ENCODE measurements at places on chromosomes 16 and 17.

GRCh38 chr17:4487820-4488716 lies 10.6 kb upstream of the SPNS2 start:
- no peaks in the 10 kb centered on the region for H3K27me3 ChIP-seq
- no peak overlapping the region for H3K4me3 ChIP-seq
- H3K4me1 ChIP-seq: peaks cover 6% of the 10 kb centered on the region
- no peak for DNase-seq

DNA sequence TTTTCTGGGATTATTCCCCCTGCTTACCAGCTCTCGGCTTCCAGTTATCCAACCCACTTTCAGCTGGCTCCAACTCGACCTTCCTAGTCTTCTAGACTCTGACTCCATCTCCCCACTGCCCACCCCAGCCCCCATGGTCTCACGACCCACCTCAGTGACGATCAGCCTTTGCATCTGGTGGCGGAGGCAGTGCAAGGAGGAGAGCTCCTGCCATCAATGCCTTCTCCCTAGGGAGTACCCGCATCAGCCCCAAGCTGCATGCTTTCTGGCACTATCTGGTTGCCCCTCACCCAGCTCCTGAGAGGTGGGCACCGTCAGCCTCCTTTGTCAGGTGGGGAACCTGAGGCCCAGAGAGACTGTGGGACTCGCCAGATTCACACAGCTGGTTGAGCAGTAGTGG lies 72.6 kb upstream of the RPL38 start:
- DNase-seq: no peak
- no peaks in the 10 kb centered on the region for H3K4me1 ChIP-seq
- H3K4me3 ChIP-seq: no peak overlapping the region

- no peaks in the 10 kb centered on the region for H3K36me3 ChIP-seq
- H3K27ac ChIP-seq: no peak overlapping the region
- 0 out of 2 replicates have a peak, but pooled peaks cover 3% of the 10 kb centered on the region for H3K4me1 ChIP-seq
Observed at GRCh38 chr16:30005341-30006094, 5.3 kb downstream of the DOC2A start.

GRCh38 chr16:67926181-67926750 lies 5.4 kb downstream of the CTRL start:
- H3K4me1 ChIP-seq: no peaks in the 10 kb centered on the region
- no peaks in the 10 kb centered on the region for H3K27me3 ChIP-seq
- no peak overlapping the region for H3K27ac ChIP-seq
- no peak overlapping the region for H3K4me3 ChIP-seq

- no peaks in the 10 kb centered on the region for H3K36me3 ChIP-seq
- no peak overlapping the region for H3K27ac ChIP-seq
- no peak for DNase-seq
- H3K4me3 ChIP-seq: no peak overlapping the region
- H3K27me3 ChIP-seq: no peaks in the 10 kb centered on the region
Observed at GRCh38 chr16:49483251-49483650, 109.6 kb downstream of the C16orf78 start.

DNA sequence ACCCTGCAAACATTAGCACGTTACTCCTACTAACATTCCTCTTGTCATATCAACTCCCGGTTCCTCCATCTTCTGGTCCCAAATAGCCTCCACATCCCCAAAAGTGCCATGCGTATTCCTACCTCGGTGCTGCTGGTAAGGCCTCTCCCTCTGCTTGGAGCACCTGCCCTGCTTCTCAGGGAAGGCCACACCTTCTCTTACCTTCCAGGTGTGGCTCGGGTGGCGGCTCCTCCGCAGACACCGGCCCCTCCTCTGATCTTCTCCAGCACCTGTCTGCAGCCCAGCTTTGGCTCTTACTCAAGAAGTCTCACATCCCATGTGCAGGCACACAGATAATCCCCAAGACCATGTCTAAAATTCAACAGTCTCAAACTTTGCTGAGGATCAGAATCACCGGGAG lies 92.3 kb downstream of the GAS7 start:
- H3K27ac ChIP-seq: no peak overlapping the region
- no peaks in the 10 kb centered on the region for H3K4me1 ChIP-seq
- DNase-seq: no peak
- H3K4me3 ChIP-seq: no peak overlapping the region

DNA sequence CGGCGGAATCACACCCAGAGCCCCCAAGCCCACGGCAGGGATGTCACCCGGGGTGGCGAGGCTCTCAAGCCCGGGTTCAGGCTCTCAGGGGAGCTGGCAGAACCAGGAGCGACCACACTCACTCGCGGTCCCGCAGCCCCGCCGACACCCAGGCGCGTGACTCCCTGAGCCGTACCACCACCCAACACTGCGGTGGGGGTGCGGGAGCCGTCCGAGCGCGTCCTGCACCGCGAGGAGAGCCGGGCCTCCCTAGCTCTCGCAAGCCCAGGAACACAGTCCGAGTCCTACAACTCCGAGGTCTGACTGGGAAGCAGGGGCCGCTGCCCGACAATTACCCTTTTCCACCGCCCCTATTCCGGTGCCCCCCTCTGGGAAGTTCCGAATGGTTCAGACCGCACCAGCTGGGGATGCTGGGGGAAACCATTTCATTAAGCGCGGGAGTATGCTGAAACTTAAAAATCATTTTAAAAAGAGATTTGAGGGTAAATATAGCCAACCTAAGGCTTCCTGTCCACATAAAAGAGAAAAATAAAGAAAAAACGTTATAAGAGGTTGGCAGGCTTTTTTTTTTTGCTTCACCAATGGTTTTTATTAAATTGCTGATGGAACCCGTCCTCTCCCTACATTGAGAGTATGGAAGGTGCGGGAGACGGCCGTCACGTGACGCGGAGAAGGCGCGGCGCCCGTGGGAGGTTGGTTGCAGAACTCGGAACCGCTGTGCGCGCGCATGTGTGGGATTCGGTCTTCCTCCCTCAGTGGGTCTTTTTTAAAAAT lies at the start of gene FLCN:
Gene FLCN, minus strand, starts transcription at position 143 of the 774 bp plus-strand sequence. CDS start 9,031 bp downstream, outside the sequence.
- H3K4me3 ChIP-seq: peak within 1 kb of the TSS; percentile 97
- H3K27me3 ChIP-seq: no peaks in the 10 kb centered on the region
- peaks cover 2% of the 10 kb centered on the region for H3K36me3 ChIP-seq

DNA sequence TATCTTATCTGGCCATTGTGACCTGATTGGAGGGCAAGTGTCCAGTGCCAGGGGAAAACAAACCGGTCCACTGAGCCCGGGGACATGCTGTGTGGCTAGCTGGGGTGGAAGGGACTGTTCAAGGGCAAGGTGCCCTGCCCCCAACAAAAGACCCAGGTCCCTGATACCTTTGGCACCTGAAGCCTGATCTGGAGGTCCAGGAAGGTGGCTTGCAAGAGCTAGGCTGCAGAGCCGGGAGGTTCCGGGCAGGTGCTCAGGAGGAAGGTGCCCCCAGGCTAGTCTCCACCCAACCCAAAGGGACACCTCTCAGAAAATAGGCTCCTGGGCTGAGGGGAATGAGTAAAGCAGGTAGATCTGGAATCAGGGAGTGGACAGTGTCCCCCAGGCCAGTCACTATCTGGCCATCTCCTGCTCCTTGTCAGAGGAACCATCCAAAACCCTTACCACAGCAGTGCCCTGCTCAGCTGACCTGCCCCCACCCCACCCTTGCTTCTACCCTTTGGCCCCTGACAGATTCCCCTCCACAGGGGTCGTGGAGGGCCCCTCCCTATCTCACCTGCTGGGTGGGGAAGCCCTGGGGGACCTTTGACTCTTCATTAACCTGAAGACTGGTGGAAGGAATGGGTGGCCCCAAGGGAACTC lies 6.2 kb downstream of the NAT9 start:
- no peak overlapping the region for H3K4me3 ChIP-seq
- 0 out of 2 replicates have a peak, but pooled peaks cover 5% of the 10 kb centered on the region for H3K36me3 ChIP-seq
- no peak overlapping the region for H3K27ac ChIP-seq
- peaks cover 38% of the 10 kb centered on the region for H3K4me1 ChIP-seq
- no peak for DNase-seq
- H3K27me3 ChIP-seq: no peaks in the 10 kb centered on the region

GRCh38 chr16:64475627-64476351 lies 646.1 kb downstream of the CDH11 start:
- no peak overlapping the region for H3K4me3 ChIP-seq
- no peaks in the 10 kb centered on the region for H3K27me3 ChIP-seq
- DNase-seq: no peak
- no peaks in the 10 kb centered on the region for H3K4me1 ChIP-seq
- no peak overlapping the region for H3K27ac ChIP-seq

DNA sequence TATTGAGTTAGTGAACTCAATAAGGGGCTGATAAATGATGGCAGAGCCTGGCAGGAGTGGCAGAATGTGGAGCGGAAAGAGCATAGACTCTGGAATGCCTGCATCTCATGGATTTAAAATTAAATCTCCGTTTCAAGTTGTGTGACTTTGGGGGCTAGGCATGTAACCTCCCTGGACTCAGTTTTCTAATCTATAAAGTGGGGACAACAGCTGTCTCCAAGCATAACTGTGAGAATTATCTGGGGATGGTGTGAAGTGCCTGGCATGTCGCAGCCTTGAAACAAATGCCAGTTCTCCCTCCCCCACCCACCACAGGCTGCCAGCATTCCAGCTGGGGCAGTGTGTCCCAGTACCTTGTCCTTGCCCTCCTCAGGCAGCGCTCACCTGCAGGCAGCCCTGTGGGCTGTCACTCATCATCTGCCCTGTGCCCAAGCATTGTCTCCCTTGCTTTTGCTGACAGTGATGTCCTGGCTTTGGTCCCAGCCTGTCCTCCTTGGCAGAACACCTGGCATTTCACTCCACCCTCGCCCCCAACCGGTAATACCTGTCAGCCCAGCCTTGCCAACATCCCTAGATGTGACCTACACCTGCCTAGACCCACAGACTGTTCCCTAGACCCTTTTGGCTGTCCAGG lies 129.6 kb downstream of the MRM1 start:
- H3K27ac ChIP-seq: no peak overlapping the region
- no peak overlapping the region for H3K4me3 ChIP-seq
- no peaks in the 10 kb centered on the region for H3K4me1 ChIP-seq
- H3K36me3 ChIP-seq: no peaks in the 10 kb centered on the region
- H3K27me3 ChIP-seq: no peaks in the 10 kb centered on the region

DNA sequence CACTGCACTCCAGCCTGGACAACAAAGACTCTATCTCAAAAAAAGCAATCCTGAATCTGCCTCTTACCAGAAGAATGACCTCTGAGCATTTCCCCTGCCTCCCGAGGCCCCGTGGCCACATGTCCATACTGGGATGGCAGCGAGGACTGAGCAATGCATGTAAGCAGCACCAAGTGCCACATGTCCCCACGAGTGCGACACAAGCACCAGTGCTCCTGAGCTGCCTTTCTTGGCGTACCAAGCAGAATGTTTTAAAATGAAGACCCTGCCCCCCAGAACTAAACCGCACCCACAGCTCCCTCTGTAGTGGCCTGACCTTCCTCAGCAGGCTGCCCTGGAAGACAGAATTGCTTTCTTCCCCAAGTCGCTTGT lies 373.3 kb downstream of the SLC39A11 start:
- no peaks in the 10 kb centered on the region for H3K36me3 ChIP-seq
- peaks cover 55% of the 10 kb centered on the region for H3K4me1 ChIP-seq
- no peaks in the 10 kb centered on the region for H3K27me3 ChIP-seq
- H3K4me3 ChIP-seq: no peak overlapping the region

DNA sequence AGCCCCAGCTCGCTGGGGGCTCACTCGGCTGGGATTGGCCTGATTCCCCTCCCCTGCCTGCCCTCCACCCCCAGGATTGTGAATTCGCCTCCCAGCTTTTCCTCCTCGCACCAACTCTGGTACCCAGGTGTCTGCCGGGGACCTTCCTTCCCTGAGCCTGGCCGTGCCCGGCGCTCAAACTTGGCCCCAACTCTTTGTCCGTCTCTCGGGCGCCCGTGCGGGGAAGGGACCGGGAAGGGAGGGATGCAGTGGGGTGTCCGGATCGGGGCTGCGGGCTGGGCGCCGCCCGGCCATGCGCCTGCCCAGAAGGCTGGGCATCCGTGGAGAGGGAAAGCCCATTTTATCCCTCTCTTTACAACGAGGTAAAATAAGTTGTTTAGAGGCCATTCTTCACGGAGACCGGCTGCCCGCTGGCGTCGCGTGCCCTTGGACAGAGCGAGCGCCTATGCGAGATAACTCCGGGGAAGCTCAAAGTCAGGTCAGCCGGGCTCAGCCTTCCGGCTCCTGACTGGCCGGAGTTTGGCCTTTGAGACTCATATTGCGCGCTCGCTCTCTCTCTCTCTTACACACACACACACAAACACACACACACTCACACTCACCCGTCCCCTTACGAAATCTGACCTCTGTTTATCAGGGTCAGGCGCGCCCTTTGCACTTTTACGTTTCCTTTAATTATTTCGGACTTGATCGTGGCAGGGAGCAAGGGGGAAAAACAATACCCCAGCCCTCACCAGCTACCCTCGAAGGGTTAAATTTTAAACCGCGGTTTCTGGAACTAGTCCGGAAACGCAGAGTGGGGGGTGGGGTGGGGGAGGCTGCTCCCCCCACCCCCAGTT lies 774 bp upstream of the MAF start:
- H3K27ac ChIP-seq: no peak overlapping the region
- peak overlapping the region; percentile 32 for H3K4me3 ChIP-seq
- DNase-seq: no peak
- peaks cover 4% of the 10 kb centered on the region for H3K4me1 ChIP-seq
- H3K27me3 ChIP-seq: peaks cover 14% of the 10 kb centered on the region
- H3K36me3 ChIP-seq: no peaks in the 10 kb centered on the region

DNA sequence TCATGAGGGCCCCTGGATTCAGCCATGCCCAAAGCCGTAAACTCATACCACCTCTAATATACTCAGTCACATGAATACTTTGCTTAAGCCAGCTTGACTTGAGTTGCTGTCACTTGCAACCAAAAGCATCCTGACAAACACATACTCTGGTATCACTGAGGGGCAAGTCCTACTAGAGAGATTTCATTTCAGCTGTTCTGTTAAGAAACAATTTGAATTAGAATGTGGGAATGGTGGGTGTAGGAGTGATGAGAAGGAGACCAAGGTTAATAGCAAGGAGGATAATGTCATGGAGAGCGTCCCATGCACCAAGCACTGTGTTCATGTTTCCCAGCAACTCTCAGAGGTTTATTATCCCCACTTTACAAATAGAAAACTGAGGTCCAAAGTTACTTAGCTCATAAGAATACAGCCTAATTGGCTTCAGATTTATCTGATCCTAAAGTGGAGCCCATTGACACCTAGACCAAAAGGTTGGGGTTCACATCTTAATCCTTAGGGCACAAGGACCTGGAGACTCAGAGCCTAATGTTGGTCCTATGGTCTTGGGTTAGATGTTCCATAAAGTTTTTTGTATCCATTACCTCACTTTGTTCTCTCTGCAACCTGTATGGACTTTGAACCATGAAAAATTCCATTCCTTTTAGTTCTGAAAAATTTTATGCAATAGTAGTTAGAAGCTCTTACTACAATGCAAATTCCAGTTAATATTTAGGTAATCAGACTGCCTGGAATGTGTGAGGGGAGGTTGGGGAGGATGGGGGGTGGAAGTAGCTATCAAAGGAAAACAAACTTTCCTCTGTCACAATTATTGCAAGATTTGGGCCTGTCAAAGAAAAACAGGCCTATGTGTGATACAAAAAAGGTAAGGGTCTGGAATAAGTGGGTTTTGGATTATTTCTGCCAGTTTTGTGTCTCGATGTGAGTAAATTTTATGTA lies 105.9 kb downstream of the IRX3 start:
- H3K27ac ChIP-seq: no peak overlapping the region
- H3K4me1 ChIP-seq: no peaks in the 10 kb centered on the region
- no peak overlapping the region for H3K4me3 ChIP-seq
- no peak for DNase-seq

DNA sequence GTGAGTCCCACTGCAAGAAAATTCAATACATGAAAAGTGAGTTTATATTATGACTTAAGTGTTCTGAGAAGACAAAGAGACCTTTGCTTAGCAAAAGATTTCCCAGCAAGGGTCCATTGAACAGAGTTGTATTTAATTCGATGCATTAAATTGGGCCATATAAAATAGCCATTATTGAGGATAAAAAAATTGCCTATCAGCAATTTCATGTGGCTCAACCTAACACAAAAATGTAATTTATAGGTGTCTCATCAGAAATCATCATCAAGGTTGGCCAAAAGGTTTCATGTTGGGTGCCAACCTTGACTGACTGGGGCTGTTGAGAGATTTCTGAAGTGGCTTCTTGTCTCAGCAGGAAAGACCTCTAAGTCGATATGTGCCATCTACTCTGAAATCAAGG lies 84.8 kb upstream of the TOX3 start:
- H3K4me1 ChIP-seq: no peaks in the 10 kb centered on the region
- no peak overlapping the region for H3K4me3 ChIP-seq
- no peaks in the 10 kb centered on the region for H3K27me3 ChIP-seq
- DNase-seq: no peak
